Left lung (tissue), 14 donors: ENCODE measurements at places on chromosomes 16 and 17. TPM values are rescaled to one million over a fixed set of nuclear protein-coding genes. Genes with fewer than 3 reads are reported as not detected.

DNA sequence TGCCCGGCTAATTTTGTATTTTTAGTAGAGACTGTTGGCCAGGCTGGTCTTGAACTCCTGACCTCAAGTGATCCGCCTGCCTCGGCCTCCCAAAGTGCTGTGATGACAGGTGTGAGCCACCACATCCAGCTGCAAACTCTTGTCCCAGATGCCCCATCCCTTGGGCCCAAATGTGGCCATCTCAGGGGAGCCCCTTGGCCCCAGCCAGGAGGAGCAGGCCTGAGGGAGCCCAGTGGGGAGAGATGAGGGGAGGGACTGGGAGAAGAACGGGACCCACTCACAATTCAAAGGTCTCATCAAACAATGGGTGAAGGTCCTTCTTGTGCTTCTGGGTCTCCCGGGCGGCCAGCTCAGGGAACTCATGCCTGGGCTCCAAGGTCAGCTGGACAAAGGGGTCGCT, 14.5 kb downstream of the UNC13D start:
- DNase-seq, result no peak

- DNase-seq, result no peak
Measured at GRCh38 chr17:10271106-10271562, 72.7 kb upstream of the GAS7 start.

GRCh38 chr17:64004903-64005733, 7.0 kb downstream of the PRR29 start:
- DNase-seq, result no peak

DNA sequence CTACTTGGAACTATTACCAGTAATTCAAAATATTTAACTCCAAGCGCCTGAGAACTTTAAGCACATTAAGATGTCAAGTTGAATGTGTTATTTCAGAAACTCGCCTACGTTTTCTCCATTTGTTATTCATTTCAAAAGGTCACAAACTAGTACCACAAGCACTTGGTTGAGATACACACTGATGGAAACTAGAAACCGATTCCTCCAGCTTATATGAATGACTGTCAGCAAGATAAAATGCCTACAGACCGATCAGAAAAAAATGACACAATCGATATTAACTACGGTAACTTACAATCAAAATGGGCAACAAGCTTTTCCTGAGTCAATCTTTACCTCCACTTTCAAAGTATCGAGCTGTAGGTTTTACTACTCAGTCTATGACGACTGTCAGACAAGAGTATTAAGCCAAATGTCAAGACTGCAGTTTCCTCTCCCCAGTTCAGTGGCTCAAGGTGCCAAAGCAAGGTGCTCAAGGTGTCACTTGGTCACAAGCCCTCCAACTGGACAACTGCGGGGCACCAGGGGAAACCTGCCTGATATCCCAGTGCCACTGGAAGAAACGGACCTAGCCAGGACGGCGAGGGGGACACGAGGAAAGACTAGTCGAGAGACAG, 678 bp downstream of the SRP68 start:
- no peak for DNase-seq

The TOX3 gene
- polyA plus RNA-seq, result 5.2 TPM
